ENCODE measurements at places on chromosomes 12 and 14.
A peak's percentile ranks its signal among the peaks of the same experiment; 100 is the strongest.

- DNase-seq = no peak
Measured at GRCh38 chr12:66599816-66600215, 79.1 kb downstream of the GRIP1 start.

DNA sequence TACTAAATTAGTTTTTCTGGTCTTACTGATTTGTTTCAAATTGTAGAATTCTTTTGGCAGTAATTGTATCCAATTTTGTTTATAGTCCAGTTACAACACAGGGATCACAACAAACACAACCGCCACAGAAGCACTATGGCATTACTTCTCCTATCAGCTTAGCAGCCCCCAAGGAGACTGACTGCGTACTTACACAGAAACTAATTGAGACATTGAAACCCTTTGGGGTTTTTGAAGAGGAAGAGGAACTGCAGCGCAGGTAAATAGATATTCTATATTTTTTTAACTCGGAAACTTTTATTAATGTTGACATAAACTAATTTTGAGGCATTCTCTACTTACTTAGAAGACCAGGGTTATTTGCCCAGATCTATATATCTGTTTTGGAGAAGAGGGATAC is 17.8 kb downstream of the PAPOLA start:
- no peak for DNase-seq

DNA sequence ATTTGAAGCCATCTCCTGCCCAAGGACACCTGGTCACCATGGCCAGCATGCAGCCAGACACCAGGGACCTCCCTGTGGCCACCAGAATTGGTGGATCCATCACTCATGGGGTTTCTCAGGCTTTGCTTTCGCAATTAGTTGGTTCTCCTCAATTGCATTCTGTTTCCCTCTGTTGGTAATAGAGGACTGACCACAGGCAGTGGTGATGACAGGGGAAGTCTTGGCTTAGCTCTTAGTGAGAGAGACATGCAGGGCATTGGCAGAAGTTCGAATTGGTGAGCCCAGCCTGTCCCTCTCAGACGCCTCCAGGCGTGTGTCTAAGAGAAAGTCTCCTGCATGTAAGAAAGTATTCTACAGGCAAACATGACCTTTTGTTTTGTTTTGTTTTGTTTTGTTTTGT is 21.3 kb downstream of the HCAR2 start:
- DNase-seq = peak; percentile 89

DNA sequence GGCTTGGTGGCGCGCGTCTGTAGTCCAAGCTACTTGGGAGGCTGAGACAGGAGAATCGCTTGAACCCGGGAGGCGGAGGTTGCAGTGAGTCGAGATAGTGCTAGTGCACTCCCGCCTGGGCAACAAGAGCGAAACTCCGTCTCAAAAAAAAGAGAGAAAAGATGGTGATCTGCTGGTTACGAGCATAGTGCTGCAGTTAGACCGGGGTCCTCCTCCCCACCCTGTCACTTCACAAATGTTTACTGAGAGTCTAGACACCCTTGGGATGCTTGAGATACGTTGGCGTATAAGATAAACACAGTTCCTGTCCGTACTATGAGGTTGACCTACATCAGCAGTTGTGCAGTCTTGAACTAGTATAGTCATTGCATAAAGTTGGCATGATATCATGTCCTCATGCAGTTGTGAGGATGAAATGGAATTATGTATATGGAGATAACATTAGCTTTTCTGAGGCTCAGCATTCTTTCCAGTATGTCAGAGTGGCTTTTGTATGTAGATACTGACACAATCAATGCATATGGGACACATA is 787 bp downstream of the ACAD10 start:
- DNase-seq = peak; percentile 26

GRCh38 chr14:74945261-74945851 is 10.0 kb downstream of the PGF start:
- DNase-seq = peak; percentile 60

DNA sequence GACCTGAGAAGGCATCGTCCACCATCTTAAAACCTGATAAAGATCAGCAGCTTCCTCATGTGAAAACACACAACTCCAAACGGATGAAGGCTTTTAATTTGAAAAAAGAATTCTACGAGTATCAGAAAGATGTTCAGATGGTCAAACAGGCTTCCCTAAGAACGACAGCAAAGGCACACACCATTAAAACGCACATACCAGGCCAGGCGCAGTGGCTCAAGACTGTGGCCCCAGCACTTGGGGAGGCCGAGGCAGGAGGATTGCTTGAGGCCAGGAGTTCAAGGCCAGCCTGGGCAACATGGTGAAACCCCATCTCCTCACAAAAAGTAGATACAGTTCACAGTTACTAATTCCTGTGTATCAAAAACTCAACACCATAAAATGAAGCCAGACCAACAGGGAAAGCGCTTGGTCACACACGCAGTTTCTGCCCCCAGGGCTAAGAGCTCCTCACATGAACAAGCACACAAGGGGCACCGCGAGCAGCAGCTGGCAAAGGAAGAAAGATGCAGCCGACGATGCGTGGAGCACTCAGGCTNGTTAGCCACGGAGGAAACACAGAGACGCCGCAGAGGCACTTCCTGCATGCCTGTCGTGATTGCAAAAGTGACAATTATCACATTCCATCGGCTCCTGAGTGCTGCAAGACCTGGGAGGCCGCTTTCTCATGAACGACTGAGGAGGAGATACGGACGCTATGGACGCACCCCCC is 78.0 kb downstream of the NOC4L start:
- peak; percentile 78 for DNase-seq

- no peak for DNase-seq
Measured at GRCh38 chr12:85549640-85550039, 269.6 kb downstream of the ALX1 start.

GRCh38 chr12:50746431-50746830 is 17.5 kb upstream of the ATF1 start:
- DNase-seq = no peak

DNA sequence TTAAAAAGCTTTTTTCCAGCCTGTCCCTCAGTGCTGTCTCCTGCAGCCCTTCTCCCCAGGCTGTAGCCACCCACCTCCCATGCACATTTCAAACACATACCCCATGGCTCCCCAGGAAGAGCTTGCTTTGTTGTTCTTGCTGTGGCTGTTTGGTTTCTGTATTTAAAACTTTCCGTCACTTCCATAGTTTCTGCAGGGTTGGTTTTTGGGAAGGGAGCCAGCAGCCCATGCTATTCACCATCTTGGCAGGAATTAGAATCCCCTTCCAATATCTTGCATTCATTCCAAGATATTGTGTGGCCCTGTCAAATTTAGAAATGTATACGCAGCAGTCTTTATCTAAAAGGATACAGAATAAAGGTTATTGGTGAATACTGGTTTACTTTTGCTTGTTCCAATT is 29.6 kb downstream of the CFAP251 start:
- no peak for DNase-seq

GRCh38 chr14:67396381-67396970 is 15.5 kb downstream of the PLEK2 start:
- no peak for DNase-seq

- DNase-seq = peak; percentile 66
Measured at GRCh38 chr12:121038861-121039668, at the start of gene OASL. Gene OASL (minus strand): TSS chr12:121039246. CDS start chr12:121038971, 275 bp downstream.

DNA sequence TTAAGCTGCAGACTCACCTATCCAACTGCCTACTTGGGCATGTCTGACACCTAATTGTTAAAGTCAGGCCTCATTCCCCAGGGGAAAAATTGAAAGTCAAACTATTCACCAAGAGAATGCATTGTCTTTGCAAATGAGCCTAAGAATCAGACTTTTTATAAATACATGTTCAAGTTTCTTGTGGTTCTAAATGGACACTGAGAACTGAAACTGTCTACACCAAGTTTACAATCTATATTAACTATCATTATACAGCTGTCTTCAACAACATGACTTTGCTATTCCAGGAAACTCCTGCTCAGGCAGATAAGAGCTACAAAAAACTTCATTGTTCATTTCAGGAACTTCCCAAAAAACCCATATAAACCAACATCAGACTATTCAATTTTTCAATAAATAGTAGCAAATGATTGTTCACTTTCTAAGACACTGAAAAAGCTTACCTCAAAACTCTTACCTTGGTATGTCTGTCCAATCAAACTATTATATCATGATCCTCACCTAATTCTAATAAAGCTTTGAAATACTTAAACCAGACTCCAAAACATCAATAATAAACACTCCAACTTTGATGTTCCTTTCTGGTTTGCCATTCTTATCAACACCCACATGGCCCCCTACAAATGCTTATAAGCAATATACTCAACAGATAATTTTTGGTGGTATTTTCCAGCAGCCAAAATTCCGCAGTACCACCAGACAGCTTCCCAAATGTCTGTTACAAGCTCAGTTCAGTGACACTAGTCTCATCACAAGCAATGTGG is 24.2 kb downstream of the CDK17 start:
- DNase-seq = no peak

GRCh38 chr12:44889162-44889561 is 13.0 kb upstream of the NELL2 start:
- DNase-seq = no peak

DNA sequence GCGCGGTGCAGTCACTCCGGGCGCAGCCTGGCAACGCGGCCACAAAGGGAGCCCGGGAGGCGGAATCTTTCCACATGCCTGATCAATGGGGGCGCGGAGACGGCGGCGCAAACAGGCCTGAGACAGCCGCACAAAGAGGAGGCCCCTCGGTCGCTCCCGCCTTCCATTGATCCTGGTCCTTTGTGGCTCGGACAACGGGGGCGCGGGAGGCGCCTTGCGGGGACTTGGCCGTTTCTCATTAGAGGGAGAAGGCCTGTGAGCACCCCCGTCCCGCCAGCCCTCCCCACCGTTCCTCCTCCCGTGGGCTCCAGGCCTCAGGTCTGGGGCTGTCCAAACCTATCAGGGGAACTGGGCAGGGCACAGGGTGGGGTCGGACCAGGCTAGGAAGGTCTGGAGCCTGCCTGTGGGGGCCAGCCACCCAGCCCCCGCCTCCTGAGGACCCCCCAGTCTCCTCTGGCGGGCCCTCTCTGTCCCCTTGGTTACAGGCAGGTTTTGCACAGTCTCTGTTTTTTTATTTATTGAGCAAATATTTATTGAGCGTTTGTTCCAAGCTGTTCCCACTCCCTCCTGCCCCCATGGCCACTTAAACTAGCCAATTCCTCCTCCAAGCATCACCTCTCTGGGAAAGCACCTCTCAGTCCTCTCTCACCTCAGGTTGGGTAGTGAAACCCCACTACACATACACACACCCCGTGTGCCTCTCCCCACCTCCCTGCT is 29.0 kb upstream of the MSI1 start:
- DNase-seq = no peak

DNA sequence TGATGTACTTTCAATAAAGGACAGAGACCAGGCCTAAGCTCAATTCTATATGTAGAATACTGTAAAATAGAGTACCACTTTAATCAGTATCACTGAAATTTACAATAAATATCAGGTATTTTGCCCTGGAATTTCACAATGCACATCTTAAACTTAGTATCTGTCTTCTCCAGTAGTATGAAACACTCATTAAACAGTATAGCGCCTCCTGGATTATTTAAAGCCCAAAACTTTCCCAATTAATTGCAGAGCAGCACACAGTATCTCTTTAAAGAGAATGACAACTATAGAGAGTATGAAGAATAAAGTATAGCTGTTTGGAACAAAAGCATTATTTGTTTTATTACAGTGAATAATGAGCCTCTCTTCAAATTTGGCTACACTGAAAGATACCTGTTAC is 80.2 kb downstream of the BHLHE41 start:
- DNase-seq = no peak

- DNase-seq = no peak
Measured at GRCh38 chr12:24049728-24050127, 100.3 kb upstream of the SOX5 start.

- peak; percentile 85 for DNase-seq
Measured at GRCh38 chr14:106879241-106879640, 1352.9 kb downstream of the TMEM121 start.

DNA sequence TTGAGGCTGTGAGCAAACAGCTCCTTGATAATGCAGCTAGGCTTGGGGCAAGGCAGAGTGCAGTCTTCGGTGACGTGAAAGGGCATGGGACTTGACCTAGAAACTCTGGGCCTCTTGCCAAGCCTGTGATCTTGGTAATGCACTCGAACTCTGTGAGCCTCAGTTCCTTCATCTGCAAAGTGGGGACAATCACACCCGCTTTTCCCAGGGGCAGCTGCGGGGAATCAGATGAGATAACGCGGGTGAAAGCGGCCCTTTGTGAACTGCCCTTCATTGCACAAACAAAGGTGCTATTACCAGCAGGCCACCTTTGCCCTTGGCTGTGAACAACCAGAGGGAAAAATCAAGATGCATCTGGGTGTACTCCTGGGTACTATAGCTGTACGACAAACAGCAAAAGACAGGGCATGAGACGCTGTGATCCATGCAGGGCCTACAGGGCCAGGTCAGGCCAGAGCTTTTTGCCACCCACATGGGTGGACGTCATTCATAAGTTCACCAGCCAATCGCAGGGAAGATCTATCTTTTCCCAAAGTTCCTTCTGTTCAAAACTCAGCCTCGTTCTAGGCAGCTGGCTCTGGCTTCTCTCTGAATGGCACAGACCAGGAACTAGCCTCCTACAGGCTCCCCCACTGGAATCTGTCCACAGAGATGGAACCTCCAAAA is 3.2 kb downstream of the MSI1 start:
- no peak for DNase-seq

GRCh38 chr14:63922696-63923421 is 70.1 kb downstream of the SYNE2 start:
- DNase-seq = no peak

GRCh38 chr12:47900131-47901062 is 4.4 kb downstream of the VDR start:
- DNase-seq = peak; percentile 67

DNA sequence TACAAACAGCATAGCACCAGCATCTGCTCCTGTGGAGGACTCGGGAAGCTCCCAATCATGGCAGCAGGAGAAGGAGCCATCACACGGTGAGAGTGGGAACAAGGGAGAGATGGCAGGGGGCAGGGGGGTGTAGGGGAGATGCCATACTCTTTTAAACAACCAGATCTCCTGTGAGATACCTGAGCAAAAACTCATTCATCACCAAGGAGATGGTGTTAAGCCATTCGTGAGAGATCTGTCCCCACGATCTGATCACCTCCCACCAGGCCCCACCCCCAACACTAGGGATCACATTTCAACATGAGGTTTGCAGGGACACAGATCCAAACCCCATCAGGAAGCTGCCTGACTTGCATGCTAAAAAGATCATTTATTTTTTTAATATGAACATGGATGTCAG is 499.3 kb downstream of the TMEM132D start:
- no peak for DNase-seq

GRCh38 chr12:52062167-52063081 is 7.4 kb upstream of the ATG101 start:
- no peak for DNase-seq

- peak; percentile 68 for DNase-seq
Measured at GRCh38 chr12:26857465-26858176, 24.6 kb upstream of the ITPR2 start.

GRCh38 chr14:64801046-64801445 is 78.7 kb downstream of the SPTB start:
- DNase-seq = no peak

- DNase-seq = no peak
Measured at GRCh38 chr14:78829274-78829673, 659.1 kb downstream of the NRXN3 start.
